ENCODE measurements at places on chromosomes 1 and 21.

- no peak for DNase-seq
These were observed 348.3 kb upstream of the CAMK1G start for GRCh38 chr1:209235166-209235565.

- no peak for DNase-seq
These were observed 123.8 kb downstream of the TLR5 start for GRCh38 chr1:223019256-223019655.

- DNase-seq, result no peak
These were observed 545.8 kb downstream of the AMY1C start for GRCh38 chr1:104295511-104295910.

GRCh38 chr1:182621906-182622305 lies 17.7 kb upstream of the RGS16 start:
- no peak for DNase-seq

DNA sequence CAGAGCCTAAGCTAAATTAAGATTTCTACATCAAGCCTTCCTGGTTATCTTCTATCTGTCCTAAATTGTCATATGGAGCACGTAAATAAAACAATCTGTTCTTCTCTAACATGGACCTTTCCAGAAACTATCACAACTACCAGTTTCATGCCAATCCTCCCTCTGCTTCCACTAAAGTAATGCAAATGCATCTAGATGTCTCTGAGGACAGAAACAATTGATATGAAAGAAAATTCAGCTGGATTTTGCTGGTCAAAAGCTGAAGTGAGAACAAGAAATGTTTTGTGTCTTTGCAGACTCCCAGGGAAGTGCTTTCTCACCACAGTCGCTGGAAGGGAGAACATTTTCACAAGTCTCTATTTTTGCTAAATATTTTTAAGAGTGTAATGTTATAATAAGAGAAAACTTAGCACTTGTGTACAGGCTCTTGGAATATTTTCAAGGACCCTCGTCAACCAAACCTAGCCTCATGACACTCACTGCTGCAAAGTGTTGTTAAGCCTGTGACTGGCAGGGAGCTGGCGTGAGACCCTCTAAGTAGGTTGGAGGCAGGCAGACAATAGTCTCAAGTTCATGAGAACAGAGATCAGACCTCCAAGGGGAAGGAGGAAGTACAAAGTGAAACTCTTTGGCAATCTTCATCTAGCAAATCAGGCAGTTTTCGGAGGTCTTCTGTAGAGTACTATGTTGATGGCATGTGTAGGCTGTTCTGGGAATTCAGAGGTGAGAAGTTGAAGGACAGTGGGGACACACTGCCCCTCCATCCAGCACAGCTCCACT lies 38.8 kb downstream of the DNASE2B start:
- DNase-seq, result no peak

DNA sequence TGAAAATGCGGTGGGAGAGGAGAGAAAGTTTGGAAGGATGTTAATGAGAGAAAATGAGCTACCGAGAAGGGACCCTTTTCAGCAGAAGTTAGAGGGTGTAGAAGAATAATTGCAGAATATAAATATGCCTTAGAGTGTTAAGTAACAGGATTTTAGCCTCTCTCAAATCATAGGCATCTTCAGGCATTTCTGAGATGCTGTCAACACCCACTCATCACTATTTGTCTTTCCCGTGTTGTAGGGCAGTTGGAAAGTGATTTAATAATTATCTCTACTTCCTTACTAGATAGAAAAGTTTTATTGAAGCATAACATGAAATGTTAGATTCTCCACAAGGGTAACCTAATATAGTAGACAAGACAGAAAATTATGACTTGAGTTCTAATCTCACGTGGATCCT lies 96.4 kb upstream of the RGS4 start:
- DNase-seq, result no peak

Data from activated naive CD4-positive, alpha-beta T cell treated with Interleukin-2 at 50 U/mL for 16 hours (primary cell).